EL (cell line): ENCODE measurements at places on chromosomes 11 and 22.
A peak's percentile ranks its signal among the peaks of the same experiment; 100 is the strongest.

DNA sequence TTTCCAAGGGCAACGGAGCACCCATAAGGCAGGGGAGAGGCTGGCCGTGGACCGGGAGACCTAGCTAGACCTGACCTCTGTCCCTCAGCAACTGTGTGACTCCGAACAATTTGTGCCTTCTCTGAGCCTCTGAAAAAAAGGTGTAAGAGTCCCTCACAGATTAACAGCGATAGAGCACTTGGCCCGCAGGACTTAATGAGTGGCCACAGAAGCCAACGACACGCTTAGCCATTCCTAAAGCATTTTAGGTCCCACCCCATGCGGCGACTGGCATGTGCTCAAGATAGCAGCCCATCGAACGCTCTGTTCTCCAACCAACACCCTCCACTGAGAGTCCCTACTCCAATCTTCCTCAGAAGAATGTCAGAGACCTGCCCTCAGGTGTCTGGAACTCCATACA is 1.5 kb downstream of the SULT4A1 start:
- no peak for DNase-seq

DNA sequence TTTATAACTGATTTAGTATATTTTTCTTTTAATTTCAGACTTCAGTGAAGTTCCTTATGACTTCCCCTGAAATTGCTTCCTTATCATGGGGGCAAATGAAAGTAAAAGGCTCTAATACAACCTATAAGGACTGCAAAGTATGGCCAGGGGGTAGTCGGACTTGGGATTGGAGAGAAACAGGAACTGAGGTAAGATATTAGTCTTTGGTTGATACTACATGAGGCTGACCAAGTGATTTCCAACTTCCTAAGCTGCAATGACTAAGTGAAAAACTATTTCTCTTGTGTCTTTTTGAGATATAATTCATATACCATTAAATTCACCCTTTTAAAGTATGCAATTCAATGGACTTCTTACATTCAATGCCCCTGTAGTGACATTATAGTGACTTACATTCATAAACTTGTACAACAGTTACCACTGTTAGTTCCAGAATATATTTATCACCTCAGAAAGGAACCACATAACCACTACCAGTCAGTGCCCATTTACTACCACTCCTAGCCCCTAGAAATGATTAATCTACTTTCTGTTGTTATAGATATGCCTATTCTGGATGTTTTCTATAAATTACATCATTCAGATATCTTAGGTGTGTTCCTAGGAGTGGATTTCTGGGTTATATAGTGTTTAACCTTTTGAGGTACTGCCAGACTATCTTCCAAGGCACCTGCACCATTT is 21.6 kb downstream of the AAMDC start:
- DNase-seq = peak; percentile 41

GRCh38 chr11:19571906-19572305 is 140.7 kb upstream of the NAV2 start:
- DNase-seq = no peak

GRCh38 chr11:134517115-134517514 is 105.1 kb upstream of the B3GAT1 start:
- no peak for DNase-seq

DNA sequence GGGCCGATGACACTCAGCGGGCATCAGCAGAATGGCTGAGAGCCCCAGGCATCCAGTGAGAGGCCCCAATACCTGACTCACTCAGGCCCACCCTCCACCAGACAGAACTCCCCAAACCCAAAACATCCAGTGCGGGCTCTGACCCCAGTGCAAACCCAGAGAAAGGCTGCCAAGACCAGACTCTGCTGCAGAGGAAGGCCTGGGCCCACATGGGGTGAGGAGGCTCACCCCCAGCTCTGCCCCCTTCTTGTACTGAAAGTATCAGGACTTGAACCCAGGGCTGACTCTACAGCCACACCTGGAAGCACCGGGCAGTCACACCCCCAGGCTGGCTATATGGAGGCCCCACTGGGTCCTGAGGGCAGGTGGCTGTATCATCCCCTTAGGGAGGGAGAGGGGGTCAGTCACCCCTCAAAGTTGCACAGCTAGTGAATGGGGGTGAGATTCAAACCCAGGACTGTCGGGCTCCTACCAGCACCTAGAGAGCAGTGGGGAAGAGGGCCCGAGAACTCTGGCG is 49.3 kb downstream of the IGLL1 start:
- DNase-seq = no peak
